ENCODE measurements at places on chromosomes 4 and X.

GRCh38 chr4:5756271-5756670 is 45.3 kb downstream of the EVC start:
- DNase-seq: no peak

- DNase-seq: no peak
These were observed 5.5 kb upstream of the HAUS3 start for GRCh38 chr4:2247128-2248043.

GRCh38 chrX:11666952-11667685 is 1.4 kb upstream of the ARHGAP6 start:
- no peak for DNase-seq

DNA sequence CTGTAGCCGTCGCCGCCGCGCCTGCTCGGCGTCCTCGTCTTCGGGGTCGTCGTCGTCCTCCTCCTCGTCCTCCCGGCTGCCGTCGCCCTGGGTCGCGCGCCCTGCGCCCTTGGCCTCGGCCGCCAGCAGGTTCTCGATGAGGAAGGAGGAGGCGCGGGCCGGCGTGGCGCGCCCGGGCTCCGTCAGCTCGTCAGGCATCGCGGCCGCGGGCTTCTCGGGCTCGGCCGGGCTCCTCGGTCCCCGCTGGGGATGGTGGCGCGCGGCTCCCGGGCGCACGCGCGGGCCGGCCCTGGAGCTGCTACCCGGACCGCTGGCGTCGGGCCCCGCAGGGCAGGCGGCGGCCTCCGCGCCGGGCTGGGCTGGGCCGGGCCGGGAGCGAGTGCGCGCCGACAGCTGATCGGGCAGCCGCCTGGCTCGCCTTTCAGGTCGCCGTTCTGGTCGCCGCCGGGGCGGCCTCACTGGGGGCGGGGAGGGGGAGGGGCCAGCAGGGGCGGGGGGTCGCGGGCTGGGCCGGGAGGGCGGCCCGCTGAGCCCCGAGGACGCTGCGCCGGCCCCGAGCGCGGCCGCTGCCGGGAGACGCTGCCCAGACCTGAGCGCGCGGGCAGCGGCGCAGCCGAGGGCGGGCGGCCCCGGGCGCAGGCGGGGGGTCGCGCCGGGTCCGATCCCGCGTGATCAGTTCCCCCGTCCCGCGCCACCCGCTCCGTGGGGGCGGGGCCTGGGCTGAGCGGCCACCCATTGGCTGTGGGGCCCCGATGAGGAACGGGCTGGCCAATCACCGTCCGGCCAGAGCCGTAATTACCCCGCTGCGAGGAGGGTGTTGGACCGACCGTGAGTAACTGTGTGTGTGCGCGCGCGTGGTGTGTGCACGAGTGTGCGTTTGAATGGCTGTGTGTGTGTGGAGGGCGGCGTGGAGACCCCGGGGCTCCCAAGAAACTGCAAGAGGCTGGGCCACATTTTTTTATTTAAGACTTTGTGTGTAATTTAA is at the start of gene HMX1:
Gene HMX1, minus strand, starts transcription at position 423 of the 985 bp plus-strand sequence. Its CDS starts 225 bp downstream, at position 198.
- DNase-seq: peak; percentile 12

- no peak for DNase-seq
These were observed 25.9 kb downstream of the MGAT4D start for GRCh38 chr4:140472156-140472555.

DNA sequence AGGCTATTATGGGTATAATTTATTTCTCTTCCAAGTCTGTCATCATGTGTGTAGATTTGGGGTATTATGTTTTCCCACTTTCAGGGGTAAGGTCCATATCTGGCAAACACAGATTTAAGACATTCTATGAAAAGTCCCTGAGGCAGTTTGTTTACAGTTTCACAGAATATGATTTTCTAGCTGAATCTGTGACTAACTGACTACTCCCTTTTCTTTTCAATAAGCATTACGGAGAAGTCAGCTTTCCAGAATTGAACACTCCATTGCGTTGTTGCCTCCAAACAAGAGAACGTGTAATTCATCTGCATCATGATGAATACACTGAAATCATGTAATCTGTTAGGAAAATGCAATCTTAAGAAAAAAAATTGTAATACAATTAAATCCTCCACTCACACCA is 226.7 kb upstream of the SFRP2 start:
- no peak for DNase-seq

DNA sequence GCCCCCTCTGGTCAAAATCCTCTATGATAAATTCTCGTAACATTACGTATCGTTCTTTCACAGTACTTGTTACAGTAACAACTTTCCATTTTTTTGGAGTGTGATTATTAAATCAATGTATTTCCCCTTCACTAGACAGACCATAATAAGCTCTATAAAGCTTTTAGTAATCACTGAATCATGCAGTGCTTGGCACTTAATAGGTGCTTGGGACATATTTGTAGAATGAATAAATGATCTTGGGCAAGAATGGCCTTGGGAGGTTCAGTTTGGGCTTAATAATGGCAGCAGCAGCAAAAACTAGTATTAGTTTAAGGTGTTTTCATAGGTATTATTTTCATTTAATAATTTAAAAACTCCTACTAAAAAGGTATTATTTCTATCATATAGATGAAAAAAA is 33.4 kb upstream of the SFRP2 start:
- DNase-seq: no peak

DNA sequence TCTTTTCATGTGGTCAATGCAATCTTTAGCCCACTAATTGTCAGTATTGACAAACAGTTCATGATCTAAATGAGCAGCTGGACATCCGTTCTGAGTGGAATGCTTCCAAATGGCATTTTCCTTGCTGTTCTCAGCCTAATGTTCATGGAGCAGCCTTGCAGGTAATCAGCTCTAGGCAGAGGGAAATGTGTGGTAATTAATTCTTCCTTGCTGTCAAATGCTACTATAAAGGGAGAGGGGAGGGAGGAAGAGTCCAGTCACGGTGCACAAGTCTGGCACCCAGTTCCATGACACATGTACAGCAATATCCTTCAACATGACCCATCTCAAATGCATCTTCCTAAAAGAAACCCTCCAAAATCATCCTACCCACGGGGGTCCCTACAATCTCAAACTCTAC is 88.5 kb downstream of the LDB2 start:
- no peak for DNase-seq

- DNase-seq: no peak
These were observed 37.3 kb upstream of the HPSE start for GRCh38 chr4:83371936-83372335.

DNA sequence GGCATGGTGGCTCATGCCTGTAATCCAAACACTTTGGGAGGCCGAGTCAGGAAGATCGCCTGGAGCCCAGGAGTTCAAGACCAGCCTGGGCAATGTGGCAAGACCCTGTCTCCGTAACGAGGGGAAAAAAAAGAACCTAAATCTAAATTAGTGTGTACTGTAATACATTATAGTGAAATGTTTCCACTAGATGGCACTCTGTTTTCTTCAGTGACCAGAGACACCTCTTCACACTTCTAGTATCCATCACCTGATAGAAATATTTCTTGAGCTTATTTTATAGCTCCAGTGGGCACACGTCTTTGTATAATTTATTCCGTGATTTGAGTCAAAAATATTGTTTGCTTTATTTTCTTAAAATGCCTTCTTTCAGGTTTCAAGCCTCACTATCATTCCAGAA is 600.9 kb upstream of the DIPK2B start:
- DNase-seq: no peak

GRCh38 chrX:104565791-104566680 is at the start of gene IL1RAPL2:
Gene IL1RAPL2 (plus strand): TSS chrX:104566199.
- peak; percentile 1 for DNase-seq

DNA sequence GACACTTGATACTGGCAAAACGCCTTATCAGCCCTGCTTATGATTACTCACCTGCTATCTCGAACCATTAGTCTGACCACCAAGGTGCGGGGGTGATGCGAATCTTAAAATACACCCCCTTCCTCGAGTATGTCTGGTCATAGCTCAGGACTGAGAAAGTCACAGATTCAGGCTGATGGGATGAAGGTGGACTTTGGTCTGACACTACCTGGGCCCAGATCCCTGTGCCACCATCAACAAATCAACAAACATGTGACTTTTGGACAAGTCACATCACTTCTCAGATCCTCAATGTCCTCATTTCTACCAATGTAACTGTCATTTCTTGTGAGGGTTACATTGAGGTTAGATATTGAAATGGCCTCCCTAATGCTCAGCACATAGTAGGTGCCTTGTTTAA is 9.8 kb upstream of the MSN start:
- DNase-seq: no peak

- DNase-seq: no peak
These were observed 609 bp downstream of the REPS2 start for GRCh38 chrX:16946971-16947562.

DNA sequence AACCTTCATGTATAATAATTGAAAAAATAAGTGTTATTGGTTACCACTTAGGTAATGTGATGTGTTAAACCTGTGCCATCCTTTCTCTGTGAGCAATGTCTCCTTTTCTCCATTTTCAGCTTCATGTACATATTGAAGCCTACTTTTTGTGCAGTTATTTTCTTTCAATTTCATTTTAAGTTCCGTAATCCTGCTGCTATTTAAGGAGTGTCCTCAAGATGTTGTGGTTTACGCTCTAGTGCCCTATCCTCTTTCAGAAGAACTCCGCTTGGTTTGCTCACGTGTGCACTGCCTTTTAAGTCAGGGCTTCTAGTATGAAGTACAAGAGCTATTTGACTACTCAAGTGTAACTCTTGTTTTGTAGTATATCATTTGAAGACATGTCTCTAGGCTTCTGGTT is 2253.2 kb upstream of the TENM3 start:
- DNase-seq: no peak

- DNase-seq: no peak
These were observed 2.8 kb downstream of the RTL5 start for GRCh38 chrX:72128881-72129280.
